SJCRH30 (cell line): ENCODE measurements at places on chromosomes 12 and 14.

DNA sequence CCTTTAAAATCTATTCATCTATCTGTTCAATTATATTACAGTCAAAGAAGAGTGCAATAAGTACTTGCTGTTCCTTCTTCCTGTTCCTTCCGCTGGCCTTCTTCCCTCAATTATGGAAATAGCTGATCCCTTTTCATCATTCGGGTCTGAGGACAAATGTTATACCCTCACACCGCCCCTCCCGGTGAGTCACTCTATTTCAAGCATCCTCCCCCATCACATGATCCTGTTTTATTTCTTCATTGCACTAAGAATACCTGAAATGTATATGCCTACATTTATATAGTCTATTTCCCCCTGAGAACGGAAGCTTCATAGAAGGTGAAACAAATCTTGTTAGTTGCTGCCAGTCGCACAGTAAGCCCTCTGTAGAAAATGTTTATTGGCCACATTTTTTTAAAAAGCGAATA lies 2.5 kb downstream of the SLC38A1 start:
- DNase-seq = peak; percentile 66
- H3K4me1 ChIP-seq = peaks cover 41% of the 10 kb centered on the region
- H3K4me3 ChIP-seq = peak overlapping the region; percentile 86

DNA sequence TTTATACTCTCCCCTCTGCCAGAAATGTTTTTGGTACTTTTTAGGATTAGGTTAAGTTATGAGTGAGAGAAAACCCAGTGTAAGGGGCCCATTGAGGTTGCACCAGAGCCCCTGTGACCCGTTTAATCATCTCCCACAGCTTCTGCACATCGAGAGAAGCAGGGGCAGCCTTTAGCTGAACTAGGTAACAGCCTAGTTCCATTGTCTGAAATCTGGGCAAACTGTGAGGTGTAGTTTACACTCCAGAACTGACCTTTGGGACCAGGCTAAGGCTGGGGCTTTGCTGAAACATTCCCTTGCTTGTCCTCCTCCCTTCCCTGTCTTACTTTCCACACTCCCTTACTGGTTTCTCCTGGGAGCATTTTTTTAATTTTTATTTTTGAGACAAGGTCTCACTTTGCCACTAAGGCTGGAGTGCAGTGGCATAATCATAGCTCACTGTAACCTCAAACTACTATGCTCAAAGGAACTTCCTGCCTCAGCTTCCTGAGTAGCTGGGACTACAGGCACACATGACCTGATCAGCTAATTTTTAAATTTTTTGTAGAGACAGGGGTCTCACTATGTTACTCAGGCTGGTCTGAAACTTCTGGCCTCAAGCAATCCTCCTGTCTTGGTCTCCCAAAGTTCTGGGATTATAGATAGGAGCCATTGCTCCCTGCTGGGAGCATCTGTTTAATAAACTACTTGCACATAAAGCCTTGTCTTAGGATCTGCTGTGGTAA lies 25.9 kb upstream of the DHRS2 start:
- DNase-seq = no peak
- no peaks in the 10 kb centered on the region for H3K36me3 ChIP-seq
- 0 out of 2 replicates have a peak, but pooled peaks cover 2% of the 10 kb centered on the region for H3K27me3 ChIP-seq
- no peak overlapping the region for H3K27ac ChIP-seq

DNA sequence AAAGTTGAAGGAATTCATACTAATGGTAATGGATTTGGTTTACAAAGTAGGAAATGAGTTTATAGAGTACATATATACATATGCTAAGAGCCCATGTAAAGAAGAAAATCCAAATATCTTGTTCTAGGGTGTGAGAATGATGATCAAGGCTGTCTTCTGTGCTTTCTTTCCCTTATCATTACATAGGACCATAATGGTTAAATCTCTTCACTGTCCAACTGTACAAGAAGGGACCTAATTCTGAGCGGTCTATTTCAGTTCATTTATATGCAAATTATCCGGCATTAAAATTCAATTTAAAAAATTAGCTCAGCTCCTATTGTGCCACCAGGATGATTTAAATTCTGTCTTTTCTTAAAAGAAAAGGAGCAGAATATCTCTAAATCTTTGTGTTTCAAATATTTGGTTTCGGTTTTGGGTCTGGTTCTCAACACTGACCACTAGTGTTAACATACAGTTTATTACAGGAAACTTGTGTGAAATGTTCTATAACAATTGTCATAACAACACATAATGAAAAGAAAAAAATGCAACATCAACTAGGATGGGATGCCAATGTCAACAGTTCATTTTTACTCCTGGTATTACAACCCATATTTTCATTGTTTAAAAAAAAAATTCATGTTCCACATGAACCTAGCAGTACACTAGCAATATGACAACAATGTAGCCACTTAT lies 16.8 kb downstream of the OR4K1 start:
- no peak overlapping the region for H3K27ac ChIP-seq
- no peaks in the 10 kb centered on the region for H3K4me1 ChIP-seq
- no peaks in the 10 kb centered on the region for H3K27me3 ChIP-seq
- DNase-seq = no peak

DNA sequence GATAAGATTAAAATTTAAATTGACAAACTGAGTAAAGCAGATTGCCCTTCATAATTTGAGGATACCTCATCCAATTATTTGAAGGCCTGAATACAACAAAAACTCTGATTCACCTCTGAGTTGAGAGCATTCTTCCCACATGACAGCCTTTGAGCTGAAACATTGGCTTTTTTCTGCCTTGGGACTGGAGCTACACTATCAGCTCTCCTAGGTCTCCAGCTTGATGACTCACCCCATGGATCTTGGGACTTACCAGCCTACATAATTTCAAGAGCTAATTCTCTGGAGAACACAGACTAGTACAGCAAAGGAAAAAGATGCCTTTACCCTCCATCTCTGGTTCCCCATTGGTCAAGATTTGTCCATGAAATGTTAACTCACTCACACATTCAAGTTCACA lies 555.1 kb downstream of the FOXG1 start:
- H3K27ac ChIP-seq = no peak overlapping the region
- H3K4me3 ChIP-seq = no peak overlapping the region
- H3K4me1 ChIP-seq = no peaks in the 10 kb centered on the region
- DNase-seq = no peak
- no peaks in the 10 kb centered on the region for H3K36me3 ChIP-seq
- H3K27me3 ChIP-seq = no peaks in the 10 kb centered on the region

GRCh38 chr12:56781726-56782125 lies 18.6 kb downstream of the HSD17B6 start:
- H3K36me3 ChIP-seq = no peaks in the 10 kb centered on the region
- DNase-seq = no peak
- no peaks in the 10 kb centered on the region for H3K27me3 ChIP-seq

- H3K36me3 ChIP-seq = peaks cover 25% of the 10 kb centered on the region
- no peak overlapping the region for H3K4me3 ChIP-seq
- no peaks in the 10 kb centered on the region for H3K27me3 ChIP-seq
- H3K27ac ChIP-seq = no peak overlapping the region
- no peaks in the 10 kb centered on the region for H3K4me1 ChIP-seq
Measured at GRCh38 chr12:4356041-4356327, 23.5 kb downstream of the FGF23 start.

- no peaks in the 10 kb centered on the region for H3K27me3 ChIP-seq
- no peak for DNase-seq
- no peaks in the 10 kb centered on the region for H3K4me1 ChIP-seq
- H3K36me3 ChIP-seq = no peaks in the 10 kb centered on the region
Measured at GRCh38 chr14:93880021-93880820, 46.9 kb upstream of the FAM181A start.

- H3K36me3 ChIP-seq = peaks cover 10% of the 10 kb centered on the region
- DNase-seq = no peak
- H3K27ac ChIP-seq = no peak overlapping the region
- no peaks in the 10 kb centered on the region for H3K27me3 ChIP-seq
- H3K4me3 ChIP-seq = no peak overlapping the region
Measured at GRCh38 chr14:92800012-92800411, 5.9 kb downstream of the GOLGA5 start.

DNA sequence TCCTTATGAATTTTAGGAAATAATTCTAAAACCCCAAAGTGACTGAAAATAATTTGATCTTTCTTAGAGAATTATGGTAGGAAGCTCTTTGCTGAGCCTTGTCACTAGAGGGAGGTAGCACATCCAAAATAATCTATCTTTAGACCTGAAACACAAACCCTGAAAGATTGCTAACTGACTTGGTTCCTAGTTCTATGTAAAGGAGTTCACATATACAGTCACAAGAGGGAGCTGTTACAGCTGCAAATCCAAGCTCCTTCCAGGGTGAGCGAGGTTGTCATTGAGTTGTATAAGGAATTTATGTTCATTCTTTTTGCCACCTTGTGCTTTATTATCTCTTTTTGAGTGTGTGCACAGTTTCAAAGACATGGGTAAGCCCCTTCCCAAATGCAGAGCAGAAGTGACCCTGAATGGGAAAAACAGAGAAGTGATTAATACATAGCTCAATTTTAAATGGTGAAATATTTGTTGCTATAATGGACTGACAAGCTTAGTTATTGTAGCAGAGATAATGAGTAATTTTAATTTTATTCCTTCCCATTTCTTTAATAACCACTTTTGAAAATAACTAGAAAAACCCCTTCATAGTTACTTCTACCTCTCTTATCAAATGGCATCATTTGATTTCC lies 387.9 kb downstream of the DAD1 start:
- no peak overlapping the region for H3K4me3 ChIP-seq
- H3K27me3 ChIP-seq = no peaks in the 10 kb centered on the region
- H3K4me1 ChIP-seq = no peaks in the 10 kb centered on the region
- H3K27ac ChIP-seq = no peak overlapping the region

DNA sequence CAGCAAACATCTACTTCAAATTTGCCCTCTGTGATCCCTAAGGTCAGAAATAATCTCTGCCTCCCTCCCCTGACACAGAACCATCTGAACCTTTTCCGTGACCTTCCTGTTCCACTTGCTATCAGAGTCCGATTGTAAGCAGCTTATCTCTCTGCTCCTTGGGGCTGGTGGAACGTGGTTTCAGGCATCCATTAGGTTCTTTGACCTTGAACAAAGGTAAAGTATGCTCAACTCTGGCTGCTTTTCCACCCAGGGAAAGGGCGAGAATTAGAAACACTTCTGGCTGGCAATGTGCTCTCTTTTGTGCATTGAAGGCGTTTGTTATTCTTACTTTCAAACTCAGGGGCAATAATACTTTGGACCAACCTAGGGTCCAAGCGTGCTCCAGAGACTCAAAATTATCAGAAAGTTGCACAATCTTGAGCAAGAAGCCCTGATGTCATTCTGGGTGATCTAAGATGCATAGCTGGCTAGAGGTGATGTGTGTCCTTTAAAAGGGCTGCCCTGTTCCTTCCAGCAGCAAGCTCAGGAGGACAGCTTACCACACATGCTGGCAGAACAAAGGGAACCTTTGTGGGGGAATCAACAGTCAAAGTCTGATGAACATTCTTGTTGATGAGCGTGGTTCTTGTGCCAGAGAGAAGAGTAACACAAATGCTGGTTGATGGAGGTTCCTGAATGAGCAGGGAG lies 29.8 kb downstream of the ADGRD1 start:
- no peaks in the 10 kb centered on the region for H3K4me1 ChIP-seq
- DNase-seq = no peak
- 0 out of 2 replicates have a peak, but pooled peaks cover 5% of the 10 kb centered on the region for H3K27me3 ChIP-seq
- no peak overlapping the region for H3K4me3 ChIP-seq
- no peak overlapping the region for H3K27ac ChIP-seq

DNA sequence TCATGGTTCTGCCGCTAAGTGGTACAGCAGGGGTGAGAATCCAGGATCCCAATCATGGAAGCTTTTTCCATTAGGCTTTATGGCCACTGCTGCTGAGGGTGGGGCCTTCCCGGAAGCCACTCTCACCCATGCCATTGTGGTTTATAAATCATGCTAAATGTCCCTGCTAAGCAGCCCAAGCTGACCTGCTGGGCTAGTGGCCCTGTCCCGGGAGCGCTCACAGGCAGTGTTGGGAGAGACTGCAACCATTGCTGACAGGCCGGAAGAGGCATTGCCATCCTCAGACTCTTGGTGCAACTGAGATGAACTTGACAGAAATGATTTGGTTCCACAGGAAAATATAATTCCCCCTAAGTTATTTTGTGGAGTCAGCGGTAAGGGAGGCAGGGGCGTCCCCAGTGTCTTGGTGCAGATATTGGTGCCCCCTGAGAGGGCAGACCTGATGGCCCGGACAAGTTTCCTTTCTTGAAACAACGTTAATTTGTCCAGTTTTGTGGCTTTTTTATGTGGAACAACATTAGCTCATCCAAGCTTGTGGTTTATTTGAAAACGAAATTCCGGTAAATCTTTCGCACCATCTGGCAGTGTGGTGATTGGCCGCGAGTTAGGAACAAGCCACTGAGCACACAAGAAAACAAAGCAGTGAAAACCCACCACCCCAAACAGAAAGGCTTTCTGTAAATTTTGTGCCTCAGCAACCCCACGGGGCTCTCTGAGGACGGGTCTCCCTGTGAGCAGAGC lies 82.3 kb downstream of the SSPN start:
- peaks cover 30% of the 10 kb centered on the region for H3K4me1 ChIP-seq
- H3K4me3 ChIP-seq = no peak overlapping the region
- H3K27ac ChIP-seq = no peak overlapping the region
- no peak for DNase-seq

DNA sequence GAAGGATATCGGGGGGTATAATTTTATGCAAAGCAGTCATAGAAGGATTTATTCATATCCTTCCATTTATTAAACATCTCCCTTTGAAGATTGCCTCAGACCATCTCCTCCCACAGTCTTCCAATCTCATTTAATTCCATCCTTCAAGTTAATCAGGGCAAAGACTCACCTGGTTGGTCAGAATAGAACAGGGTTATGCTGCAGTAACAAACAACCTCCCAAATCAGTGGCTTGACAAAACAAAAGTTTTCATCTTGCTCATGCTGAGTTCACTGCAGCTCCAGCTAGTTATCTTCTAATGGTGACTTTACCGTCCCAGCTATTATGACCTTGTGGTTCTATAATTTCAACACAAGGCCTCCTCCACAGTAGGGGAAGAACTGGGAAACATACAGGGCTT lies 48.8 kb upstream of the MTERF2 start:
- H3K36me3 ChIP-seq = no peaks in the 10 kb centered on the region
- H3K4me3 ChIP-seq = no peak overlapping the region
- no peaks in the 10 kb centered on the region for H3K27me3 ChIP-seq
- no peak for DNase-seq

DNA sequence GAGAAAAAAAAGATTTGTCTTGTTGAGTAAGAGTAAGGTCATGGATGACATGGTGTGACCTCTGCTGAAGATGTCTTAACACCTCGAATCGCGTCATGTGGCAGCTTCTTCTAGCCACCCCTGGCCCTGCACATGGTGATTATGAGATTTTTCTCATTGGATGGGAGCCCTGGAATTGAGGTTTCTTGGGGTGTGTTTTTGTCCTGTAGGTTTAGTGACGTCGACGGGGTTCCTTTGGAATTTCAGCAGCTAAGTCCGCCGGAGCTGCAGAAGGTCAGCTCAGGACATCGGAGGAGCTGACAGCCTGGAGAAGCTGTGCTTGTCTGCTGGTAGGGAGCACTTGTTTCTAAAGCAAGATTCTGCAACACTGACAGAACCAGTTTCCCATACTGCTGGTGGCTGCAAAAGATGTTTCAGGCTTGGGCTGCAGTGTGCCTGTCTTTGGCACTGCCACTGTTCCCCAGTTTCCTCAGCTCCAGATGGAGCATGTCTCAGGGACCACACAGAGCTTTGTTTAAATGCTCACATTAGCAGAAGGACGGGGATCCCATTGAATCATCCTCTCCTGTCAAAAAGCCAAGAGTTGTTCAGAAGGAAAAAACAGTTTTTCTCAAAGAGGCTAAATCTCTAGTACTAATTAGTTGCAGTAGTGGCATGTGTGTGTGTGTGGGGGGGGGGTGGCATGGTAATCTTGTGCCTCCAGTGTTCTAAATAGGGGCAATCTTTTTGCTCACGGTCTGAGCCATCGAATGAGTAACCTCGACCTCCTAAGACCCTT lies 5.2 kb upstream of the FOS start:
- DNase-seq = peak; percentile 34
- H3K27me3 ChIP-seq = no peaks in the 10 kb centered on the region
- 0 out of 2 replicates have a peak overlapping the region, but pooled peaks have one; percentile 3 for H3K27ac ChIP-seq
